ENCODE measurements at places on chromosomes 3 and 15.

GRCh38 chr15:37933666-37934065, 774 bp upstream of the TMCO5A start:
- DNase-seq: no peak

DNA sequence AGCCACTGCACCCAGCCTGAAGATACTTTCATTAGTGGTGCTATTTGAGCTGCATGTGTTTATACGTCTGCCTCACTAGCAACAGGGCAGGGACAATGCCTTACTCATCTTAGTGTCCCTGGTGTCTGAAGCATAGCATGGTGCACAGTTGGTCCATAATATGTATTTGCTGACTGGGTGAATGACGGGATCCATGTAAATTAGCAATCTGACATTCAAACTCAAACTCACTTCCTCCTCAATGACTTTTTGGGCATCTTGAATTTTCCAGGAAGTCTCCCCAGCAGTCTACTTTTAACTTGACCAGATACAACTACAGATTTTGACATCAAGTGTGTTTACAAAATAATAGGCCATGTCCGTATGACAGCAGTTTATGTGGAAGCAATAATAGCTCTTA, 3.0 kb upstream of the LDHAL6B start:
- no peak for DNase-seq

GRCh38 chr15:61524086-61524485, 295.0 kb upstream of the RORA start:
- DNase-seq: no peak

GRCh38 chr3:48064292-48064829, 48.1 kb upstream of the MAP4 start:
- DNase-seq: no peak

DNA sequence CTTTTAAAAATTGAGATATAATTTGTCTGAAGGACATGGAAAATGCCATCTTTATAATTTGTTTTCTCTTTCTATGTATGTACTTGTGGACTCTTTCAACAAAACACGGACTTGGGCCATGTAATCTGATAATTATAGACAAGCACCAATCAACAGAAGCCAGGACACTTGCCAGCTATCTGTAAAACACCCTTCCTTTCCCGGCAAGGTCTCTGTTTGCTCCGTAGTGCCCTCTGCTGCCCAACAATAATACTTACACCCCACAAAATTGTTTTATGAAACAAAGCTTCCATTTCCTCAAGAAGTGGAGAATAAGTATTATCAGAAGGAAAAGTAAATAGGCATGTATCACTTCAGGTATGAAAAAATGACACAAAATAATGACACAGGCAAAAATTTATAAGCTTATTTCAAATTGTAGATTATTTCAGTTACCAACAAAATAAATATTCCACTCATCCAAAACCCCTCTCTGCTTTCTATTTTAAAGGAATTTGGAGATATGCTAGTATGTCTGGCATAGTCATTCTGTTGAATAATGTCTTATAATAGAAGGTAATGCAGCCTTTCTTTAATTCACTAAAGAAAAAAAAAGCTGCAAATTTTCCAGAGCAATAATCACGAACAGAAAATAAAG, 32.8 kb downstream of the MYH15 start:
- peak; percentile 36 for DNase-seq

GRCh38 chr15:67097930-67098740, 32.7 kb downstream of the SMAD3 start:
- DNase-seq: no peak

DNA sequence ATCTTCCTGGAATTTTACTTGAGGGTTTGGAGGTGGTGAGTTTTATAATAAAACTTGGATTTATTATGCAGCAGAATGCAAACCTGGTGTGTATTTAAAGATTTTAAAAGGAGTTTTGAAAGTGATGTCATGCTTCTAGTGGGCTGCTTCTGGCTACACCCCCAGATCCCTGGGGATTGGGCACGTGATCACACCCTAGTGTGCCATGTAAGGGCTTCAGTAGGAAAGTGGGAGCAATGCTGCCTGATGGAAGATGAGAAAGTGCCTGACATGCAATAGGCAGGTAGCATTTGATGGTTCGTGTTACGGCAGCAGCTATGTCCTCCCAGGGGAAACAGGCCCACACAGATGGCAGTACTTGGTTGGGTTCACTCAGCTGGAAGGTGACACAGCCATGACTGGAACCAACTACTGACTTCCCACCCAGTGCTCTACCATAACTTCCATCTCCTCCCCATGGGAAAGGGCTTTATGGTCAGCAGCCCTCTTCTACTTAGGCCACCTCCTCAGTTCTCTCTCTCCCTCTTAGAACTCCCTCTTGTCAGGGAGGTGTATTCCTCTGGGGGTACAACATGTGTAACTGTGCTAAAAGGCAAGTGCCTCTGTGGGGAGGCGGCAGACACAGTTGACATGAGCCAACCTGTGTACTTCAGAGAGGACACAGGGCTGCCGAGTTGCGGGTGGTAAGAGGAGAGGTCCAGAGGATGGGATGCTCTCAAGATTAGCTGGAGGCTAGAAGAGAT, 5.6 kb downstream of the ITPKA start:
- no peak for DNase-seq

- no peak for DNase-seq
These were observed 63.6 kb upstream of the THBS1 start for GRCh38 chr15:39517122-39517855.

- DNase-seq: no peak
These were observed 220.8 kb downstream of the ZNF621 start for GRCh38 chr3:40745381-40746106.

- DNase-seq: no peak
These were observed 65.6 kb upstream of the PLXNA1 start for GRCh38 chr3:126917232-126917804.

DNA sequence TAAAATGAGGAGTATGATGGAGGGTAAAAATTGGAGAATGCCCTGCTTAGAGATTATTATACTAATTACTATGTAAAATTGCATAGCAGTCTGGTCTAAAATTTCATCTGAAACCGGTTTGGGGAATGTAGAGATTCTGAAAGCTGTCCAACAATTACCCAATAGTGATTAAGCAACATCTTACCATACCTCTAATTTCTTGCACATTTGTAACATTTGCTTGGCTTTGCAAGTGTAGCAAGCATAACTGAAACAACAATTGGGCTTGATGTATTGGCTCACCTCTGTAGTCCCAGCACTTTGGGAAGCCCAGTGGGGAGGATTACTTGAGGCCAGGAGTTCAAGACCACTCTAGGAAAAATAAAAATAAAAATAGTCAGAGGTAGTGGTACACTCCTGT, 17.4 kb downstream of the AADACL2 start:
- no peak for DNase-seq

- DNase-seq: peak; percentile 20
These were observed 932 bp downstream of the ARL8B start for GRCh38 chr3:5122741-5123706.

DNA sequence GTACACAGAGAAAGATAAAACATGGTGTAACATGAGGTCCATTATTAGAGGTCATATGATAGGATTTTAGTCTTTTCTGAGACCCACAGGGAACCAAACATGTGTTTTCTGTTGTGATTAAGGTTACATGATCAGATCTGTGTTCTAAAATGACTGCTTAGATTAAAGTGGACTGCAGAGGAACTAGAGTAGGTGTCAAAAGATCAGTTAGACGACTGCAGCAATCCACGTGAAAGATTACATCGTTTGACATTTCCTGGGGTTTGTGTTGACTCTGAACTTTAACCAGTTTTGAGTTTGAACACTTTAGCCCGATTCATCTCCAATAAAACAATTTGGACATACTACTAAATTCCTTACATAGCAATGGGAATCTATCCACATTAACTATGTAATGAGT, 5.1 kb downstream of the MIX23 start:
- DNase-seq: no peak

GRCh38 chr3:25097023-25097422, 331.0 kb upstream of the RARB start:
- no peak for DNase-seq

GRCh38 chr3:59978979-59979378, 929.2 kb upstream of the CFAP20DC start:
- no peak for DNase-seq

- no peak for DNase-seq
These were observed 24.7 kb upstream of the PRR23E start for GRCh38 chr3:127168271-127168670.

DNA sequence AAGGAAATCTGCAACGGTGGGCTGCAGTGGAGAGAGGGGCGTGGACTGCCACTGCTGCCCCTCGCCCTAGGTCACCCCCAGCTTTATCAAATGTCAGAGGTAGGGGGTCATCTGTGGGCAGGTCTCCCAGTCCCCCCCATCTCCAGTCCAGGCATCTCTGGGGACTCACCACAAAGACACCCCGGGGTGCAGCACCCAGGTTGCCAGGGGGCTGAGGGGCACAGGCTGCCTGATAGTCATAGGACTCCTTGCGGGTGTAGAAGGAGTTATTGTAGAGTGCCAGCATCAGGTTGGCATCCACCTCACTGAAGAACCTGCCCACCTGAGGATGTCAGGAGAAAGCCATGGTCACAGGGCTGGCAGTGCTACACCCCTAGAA, 6.5 kb upstream of the TMEM115 start:
- DNase-seq: no peak

GRCh38 chr3:38573111-38573510, 76.4 kb downstream of the SCN5A start:
- DNase-seq: no peak

DNA sequence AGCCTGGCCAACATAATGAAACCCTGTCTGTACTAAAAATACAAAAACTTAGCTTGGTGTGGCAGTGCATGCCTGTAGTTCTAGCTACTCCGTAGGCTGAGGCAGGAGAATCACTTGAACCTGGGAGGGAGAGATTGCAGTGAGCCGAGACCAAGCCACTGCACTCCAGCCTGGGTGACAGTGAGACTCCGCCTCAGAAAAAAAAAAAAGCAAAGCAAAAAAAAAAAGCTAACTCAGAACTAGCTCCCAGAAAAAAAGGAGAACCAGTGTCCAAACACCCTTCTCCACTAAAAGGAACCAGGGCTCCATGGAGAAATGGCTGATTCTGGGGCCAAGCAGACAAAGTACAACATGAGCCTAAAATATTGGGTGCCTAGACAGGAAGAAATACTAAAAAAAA, 16.7 kb upstream of the CRTC3 start:
- no peak for DNase-seq

- DNase-seq: no peak
These were observed 1.6 kb downstream of the CALML4 start for GRCh38 chr15:68203486-68203885.

- DNase-seq: no peak
These were observed 3.4 kb upstream of the P3H2 start for GRCh38 chr3:190124067-190124466.
